Activated CD4-positive, CD25-positive, alpha-beta regulatory T cell (primary cell): ENCODE measurements at places on chromosomes 2 and 18.

GRCh38 chr2:124832521-124832920, 807.4 kb downstream of the CNTNAP5 start:
- no peak for DNase-seq

DNA sequence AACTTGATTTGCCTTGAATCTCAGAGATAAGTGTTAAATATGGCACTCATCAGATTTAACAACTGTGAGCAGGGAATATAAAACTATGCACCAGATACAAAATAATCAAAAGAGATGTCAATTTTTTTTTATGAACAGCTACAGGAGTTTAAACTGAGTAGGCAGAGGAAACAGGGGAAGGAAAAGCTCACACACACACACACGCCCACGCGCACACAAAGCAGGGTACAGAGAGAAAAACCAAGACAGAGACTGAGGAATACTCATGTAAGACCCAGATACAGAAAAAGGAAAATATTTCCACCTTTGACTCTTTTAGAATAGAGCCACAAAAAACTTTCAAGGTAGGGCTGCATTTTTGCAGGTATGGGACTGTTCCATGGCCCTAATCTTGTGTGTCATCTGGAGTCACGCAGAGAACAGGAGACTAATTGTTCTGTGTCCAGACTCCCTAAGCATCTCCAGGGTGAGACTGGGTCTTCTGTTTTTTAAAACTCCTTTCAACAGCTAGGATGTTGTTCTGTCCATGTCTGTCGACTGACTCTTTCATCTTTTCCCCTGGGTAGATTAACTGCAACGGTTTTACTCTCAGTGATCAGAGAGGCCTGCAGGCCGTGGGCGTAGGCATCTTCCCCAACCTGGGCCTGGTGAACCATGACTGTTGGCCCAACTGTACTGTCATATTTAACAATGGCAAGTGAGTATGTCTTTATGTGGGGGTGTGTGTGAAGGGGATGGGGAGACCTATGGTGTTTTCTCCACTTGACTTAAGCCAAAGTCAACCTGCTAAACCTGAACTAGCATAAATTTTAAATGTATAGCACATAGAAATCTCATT, 23.0 kb downstream of the SMYD1 start:
- DNase-seq = no peak

DNA sequence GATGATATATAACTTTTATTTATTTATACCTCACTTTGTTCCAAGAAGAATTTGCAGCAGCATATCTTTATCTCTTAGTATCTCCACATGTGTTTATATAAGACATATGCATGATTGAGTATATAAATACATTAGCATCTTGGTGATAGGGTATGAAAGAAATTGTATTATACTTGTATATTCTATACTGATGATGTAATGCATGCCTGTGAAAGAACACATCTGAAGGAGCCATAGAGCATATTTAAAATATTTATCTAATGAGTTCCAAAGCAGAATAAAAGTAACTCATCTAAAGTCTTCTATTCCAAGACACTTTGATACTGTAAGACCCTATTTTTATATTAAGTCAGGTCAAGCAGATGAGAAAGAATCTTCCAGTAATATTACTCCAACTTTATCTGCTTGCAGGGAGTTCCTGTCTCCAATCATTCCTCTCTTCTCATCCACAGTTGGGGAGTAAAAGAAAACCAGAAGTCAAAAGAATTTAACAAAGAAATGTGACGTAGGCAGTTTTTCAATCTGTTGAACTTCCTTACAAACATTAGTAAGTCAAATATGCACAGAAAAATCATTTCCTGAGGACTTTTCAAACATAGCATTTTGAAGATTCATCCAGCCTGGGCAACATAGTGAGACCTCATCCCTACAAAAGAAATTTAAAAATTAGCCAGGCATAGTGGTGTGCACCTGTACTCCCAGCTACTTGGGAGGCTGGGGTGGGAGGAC, 76.7 kb downstream of the DTNB start:
- DNase-seq = no peak

- DNase-seq = no peak
Observed at GRCh38 chr18:42429196-42429595, 474.2 kb downstream of the PIK3C3 start.

GRCh38 chr2:169014780-169015179, 16.3 kb downstream of the ABCB11 start:
- no peak for DNase-seq

GRCh38 chr2:55618025-55618274, 528 bp upstream of the PPP4R3B start:
- DNase-seq = no peak

DNA sequence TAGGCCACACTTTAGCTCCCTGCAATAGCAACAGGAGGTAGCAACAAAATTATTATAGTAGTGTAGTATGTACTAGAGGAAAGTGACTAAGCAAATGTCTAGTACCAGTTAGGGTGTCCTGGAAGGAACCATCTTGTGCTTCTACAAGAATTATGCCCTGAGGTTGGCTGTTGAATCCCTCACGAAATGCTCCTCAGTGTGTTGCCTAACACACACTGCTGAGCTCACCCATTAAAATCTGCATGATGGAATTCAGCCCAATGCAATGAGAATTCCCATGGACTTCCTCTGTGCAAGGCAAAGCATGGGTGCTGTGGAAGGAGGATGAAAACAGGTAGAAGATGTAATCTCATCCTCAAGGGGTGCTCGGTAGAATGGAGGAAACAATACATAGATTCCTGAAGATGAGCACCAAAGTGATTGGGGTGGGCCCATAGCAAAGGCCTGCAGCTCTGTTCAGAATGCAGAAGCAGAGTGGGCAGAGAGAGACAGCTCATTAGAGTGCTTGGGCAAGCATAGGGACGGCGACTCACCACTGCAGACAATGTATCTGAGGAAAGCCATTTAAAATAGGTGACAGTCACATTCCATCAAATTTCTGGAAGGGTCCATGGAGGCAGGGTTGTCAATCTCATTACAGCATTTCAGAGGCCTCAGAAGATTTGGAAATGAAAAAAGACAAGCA, 1.2 kb upstream of the UGT1A7 start:
- no peak for DNase-seq

DNA sequence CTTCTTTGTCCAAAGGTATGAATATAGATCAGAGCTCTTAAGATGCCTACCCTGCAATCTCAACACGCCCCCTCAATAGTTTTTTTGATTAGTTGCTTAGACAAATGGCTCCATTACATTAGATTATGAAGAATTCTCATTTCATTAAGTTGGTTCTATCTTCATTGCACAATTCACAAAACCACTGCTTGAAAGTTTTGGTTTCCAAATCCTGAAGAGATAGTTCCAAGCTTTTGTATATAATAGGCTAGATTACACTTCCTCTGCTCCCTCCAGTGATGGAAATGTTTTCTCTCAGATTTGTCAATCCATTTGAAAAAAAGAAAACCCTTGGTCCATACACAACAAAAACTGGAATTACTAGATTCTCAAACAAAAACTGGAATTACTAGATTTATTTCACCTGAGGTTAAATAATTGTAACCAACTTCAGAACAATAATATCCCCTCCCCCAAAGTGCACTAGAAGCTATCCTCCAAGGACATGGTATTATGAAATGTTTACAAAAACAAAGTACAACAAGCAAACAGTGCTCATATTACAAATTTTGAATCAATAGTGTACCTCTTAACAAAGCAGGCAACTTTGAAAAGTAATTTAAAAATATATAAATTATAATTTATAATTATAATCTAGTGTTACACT, 6.8 kb upstream of the TLK1 start:
- DNase-seq = no peak

DNA sequence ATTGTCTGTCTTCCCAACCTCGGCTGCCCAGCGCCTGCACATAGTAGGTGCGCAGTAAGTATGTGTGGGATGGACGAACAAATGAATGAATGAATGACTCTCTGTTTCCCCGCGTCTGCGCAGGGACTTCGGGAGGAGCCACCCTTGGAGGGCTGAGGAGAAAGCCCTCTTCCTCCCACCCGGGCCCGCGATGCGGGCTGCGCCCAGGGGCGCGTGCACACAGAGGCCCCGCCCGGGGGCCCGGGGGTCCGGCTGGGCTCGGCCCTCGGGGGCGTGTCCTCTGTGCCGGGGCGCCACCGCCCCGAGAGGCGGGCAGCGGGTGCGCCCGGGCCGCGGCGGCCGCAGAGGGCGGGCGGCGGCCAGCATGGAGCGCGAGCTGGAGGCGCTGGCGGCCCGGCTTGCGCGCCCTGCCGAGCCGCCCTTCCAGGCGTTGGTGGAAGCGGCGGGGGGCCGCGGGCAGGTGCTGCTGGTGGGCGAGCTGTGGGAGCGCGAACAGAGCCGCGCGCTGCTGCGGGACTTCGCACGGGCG, at the start of gene C2orf72:
TSS of gene C2orf72 (plus strand) at position 322 of the 529 bp plus-strand sequence. CDS start at position 365, 43 bp downstream.
- DNase-seq = no peak

DNA sequence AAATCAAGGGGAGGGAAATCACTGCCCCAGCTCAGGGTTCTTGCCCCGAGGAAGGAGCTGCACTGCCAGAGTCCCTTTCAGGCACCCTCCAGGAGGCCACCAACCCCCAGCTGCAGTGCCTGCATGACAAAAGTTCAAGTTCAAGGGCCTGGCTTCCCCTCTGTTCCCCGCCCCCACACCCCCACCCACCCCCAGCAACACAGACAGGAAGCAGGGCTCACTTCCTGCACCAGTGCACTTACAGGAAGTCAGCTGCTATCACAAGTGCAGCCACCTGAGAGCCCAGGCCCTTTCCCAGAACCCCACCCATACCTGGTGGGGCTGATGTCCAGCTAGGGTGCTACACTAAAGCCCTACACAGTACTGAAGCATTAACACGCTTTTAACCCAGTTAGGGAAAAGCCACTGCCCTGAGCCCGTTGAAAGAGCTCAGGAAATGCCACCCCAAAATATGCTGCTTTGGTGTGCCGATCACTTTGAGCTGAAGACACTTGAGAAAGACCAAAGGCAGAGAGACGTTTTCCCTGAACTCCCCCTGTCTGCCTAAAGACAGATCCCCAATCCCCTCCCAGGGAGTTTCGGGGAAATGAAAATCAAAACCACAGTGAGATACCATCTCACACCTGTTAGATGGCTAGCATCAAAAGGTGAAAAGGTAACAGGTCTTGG, 109.9 kb upstream of the CAB39 start:
- no peak for DNase-seq

- no peak for DNase-seq
Observed at GRCh38 chr2:145190031-145190703, 670.2 kb upstream of the ZEB2 start.

GRCh38 chr2:225076125-225076524, 33.9 kb upstream of the DOCK10 start:
- DNase-seq = no peak

DNA sequence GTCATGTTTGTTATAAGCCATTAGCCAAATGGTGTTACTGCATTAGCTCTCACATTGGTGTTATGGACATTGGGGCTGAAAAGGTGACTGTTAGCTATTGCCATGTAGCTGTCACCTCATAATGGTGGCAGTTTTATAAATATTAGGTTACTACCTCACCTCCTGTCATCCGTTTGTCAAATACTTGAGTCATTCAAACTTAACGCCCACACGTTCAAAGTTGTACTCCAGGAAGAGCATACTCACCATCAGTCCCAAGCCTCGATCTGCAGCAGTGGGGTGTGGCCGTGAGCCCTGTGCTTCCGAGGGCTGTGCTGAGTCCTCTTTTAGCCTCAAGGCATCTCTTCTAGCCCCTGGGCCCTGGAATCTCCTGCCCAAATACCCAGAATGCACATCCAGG, 87.3 kb downstream of the PDK1 start:
- no peak for DNase-seq

DNA sequence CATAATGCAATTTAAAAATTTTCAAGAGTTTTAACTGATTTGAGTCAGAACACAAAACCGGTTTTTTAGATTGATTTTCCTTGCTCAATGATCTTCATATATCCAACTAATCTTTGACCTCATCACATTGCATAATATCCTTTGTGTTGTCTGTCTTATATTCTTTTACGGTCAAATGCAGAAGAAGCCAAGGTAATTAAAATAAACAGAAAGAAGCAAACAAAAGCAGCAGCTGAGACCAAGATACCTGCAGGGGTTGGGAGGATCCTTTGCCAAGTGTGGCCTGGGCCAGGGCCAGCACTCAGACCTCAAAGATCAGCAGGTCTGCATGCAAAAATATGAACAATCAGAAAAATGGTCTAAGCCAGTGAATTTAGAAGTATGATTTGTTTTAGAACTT, 428.9 kb upstream of the NETO1 start:
- no peak for DNase-seq

DNA sequence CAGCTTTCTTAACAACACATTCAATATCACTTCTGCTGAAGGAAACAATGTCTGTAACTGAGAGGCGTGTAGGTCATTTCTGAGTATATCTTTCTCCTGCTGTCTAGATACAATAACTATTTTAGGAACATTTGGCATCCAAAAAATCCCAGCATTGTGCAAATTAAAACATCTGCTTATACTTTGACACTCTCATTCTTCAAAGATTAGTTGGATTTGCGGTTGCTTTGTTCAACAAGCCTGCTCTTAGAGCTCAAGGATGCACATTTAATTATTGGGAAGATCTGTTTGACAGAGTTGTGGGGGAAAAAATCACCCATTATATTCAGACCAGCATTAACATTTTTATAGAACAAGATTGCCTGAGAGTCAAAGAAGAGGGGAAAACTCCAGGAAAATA, 449.5 kb upstream of the HNRNPA3 start:
- no peak for DNase-seq

GRCh38 chr2:222688917-222689316, 17.5 kb downstream of the MOGAT1 start:
- no peak for DNase-seq

DNA sequence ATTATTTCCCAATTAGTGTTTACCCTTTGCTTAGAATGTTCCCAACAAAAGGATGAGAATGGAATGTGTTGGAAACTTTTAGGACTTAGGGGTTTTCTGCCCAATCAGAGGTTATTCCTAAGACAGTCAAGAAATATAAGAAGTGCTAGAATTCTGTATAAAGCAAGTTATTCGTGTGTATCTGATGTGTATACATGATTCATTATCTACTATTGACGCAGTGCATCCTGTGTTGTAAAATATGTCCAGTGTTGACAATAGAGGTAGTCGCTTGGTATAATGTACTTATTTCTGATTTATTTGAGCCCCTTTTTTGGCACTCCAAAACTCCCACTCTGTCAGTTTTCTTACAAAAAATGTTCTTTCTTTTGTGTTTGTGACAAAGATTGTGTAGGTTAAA, 881 bp downstream of the PIKFYVE start:
- no peak for DNase-seq

- DNase-seq = no peak
Observed at GRCh38 chr2:26273501-26273900, 28.8 kb downstream of the HADHB start.

GRCh38 chr2:197198890-197199289, 111.7 kb downstream of the ANKRD44 start:
- DNase-seq = peak; percentile 52

DNA sequence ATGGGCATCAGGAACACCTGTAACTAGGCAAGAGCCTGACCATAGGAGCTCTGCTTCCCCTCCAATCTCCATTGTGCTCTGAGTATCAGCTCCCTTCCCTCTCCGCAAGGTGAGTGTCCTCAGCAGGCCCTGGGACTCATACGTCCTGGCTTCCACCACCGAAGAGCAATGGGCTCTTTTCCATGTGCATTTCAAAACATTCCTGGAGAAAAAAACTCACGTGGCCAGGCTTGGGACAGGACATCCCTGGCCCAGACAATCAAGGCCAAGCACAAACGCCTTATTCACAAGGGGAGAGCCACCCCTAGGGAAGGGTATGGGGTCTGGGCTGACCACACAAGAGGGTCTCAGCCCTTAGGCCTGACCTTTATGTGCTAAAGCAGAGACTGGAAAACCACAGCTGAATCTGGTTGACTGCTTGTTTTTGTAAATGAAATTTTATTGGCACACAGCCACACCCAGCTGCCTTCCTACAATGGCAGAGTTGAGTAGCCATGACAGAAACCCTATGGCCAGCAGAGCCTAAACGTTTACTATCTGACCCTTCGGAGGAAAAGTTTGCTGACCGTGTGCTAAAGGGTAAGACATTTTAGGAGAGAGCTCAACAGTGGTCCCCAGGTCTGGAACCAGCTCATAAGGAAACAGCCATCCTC, 175.7 kb upstream of the ARL4C start:
- no peak for DNase-seq
